ENCODE measurements at places on chromosomes 3 and 15.

GRCh38 chr3:126553284-126554084 lies 5.2 kb downstream of the C3orf22 start:
- DNase-seq: no peak

DNA sequence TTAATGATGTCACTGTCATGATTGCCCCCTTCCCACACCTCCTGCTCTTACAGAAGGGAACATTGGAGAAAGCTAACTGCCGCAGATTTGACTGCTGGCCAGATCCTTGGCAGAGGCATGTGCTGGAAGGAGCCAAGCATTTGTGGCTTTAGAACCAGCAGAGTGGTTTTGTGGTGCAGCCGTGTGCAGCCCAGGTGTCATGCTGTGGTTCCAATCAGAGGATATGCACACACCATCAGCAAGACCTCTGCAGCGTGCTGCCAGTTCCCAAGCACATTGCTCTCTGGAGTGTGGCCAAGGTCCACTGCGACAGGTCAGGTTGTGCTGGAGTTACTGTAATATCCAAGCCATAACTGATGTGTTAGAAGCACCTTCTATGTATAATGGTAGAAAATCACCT lies 61.6 kb downstream of the OTOL1 start:
- no peak for DNase-seq

GRCh38 chr15:100500226-100500990 lies 28.3 kb downstream of the CERS3 start:
- no peak for DNase-seq

GRCh38 chr3:87145553-87145952 lies 81.6 kb upstream of the CHMP2B start:
- no peak for DNase-seq

- DNase-seq: no peak
These were observed 215.8 kb upstream of the CNTN6 start for GRCh38 chr3:877001-877400.

DNA sequence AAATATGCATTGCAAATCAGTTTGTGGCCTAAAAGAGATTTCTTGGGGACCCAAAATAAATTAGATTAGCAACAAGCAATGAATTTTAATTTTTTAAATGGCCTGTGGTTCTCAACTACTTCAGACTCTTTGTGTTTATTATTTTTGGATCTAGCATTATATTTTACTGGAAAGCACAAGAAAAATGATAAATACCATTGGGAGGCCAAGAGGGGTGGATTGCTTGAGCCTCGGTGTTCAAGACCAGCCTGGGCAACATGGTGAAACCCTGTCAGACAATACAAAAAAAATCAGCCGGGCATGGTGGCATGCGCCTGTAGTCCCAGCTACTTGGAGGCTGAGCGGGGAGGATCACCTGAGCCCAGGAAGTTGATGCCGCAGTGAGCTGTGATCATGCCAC lies 13.6 kb downstream of the LACTB start:
- no peak for DNase-seq

- no peak for DNase-seq
These were observed 319.3 kb downstream of the CTNNB1 start for GRCh38 chr3:41518626-41519025.

DNA sequence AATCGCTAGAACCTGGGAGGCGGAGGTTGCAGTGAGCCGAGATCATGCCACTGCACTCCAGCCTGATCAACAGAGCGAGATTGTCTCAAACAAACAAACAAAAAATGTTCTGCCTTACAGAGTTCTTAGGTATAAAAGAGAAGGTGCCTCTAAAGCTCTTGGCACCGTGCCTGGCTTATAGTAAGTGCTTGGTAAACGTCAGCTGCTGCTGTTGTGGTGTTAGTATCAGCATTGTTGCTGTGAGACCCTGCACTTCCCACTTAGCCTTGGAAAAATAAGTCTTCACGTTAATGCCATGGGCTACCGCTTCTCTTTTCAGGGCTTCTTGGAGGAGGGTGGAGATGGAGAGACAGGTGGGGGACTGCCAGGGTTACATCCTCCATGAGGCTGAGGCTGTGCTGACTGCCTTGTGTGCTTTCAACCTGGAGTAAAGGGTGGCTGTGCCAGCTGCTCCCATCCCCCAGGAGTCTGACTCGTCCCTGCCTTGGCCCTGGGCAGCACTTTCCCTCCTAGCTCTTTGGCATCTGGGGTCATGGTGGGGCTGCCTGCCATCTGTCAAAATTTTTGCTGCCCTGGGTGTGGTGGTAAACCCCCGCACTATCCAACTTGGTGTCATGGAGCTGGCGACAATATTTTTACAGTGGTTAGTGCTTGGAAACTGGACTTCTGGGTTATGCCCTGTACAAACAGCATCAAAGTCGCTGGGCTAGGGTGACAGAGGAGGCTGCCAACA lies 17.8 kb downstream of the FLNB start:
- DNase-seq: no peak

DNA sequence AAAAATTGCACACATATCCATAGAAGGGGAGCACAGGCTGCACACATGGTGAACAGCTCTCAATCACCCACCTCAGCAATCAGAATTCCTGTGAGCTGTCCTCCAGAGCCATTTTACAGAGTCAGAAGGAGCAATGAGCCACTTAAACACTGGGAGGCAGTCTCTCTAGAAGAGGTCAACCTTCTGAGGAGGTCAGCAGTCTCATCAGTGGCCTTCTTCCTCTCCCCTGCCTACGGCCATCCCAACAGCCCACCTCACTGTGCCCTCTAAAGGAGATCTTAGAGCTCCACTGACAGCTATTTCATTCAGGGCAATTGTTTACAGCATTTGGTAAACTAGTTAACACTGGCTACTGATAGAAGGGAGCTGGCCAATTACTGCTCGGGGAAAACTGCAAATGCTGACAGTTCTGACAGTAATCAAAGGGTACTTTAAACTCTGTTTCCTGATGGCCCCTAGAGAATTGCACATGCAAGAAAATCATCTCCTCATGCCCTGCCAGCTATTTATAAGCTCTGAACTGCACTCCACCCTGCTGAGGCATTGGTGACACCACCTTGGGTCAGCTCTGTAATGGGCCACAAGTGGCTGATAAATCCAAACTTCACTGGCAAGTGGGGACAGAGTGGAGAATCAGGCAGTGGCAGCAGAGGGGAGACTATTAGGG lies 42.1 kb upstream of the TSPAN3 start:
- no peak for DNase-seq

DNA sequence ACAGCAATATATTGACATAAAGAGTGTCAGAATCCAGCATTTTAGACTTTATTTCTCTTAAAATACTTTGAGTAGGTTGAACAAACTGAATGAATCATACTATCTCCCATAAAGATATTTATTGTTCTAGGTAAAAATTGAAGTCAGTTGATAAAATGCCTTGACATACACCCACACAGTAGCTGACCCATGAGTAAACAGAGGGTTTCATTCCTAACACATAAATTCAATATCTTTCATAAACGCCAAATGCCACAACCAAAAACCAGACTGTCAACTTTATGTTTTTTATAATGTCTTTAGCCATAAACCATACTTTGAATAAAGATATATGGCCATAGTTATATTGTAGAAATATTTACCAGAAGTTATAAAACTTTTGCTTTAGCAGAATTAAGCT lies 742.4 kb downstream of the NAALADL2 start:
- no peak for DNase-seq

GRCh38 chr3:97662762-97663161 lies 101.8 kb upstream of the ARL6 start:
- DNase-seq: no peak

- no peak for DNase-seq
These were observed 35.9 kb downstream of the OXNAD1 start for GRCh38 chr3:16300881-16301359.

DNA sequence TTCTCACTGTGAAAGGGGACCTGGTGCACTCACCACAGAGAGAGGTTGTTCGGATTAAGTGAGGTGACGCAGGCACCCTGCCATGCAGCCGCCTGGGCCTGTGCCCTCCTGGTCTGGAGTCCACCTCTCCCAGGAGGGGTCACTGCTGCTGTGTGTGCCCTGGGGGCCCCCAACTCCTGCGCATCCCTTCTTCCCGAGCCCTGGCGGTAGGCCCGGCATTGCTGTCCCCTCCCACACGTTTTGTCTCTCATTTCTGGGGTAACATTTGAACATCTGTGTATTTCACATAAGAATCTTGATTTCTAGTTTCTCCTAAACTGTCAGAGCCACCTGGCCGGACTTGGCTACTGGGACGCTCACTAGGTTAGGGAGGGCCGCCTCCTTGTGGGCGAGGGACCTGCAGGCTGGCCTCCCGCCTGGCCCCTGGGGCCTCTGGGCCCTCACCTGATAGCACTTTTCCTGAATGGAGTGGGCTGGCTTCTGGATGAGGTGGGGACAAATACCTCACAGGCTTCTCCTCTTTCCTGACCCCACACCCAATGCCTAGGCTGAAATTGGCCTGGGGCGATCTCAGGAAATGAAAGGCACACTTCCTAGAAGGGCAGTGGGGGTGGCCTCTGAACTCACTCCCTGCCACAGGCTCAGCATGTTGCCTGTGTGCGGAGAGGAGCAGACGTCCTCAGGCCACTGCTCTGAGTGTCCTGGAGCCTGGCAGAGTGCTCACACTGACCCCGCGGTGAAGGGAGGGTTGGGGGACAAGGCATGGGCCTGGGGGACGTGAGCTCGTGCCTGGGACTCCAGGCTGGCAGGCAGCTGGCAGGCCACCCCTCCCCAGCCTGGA lies 104.2 kb upstream of the PRR23E start:
- DNase-seq: no peak

DNA sequence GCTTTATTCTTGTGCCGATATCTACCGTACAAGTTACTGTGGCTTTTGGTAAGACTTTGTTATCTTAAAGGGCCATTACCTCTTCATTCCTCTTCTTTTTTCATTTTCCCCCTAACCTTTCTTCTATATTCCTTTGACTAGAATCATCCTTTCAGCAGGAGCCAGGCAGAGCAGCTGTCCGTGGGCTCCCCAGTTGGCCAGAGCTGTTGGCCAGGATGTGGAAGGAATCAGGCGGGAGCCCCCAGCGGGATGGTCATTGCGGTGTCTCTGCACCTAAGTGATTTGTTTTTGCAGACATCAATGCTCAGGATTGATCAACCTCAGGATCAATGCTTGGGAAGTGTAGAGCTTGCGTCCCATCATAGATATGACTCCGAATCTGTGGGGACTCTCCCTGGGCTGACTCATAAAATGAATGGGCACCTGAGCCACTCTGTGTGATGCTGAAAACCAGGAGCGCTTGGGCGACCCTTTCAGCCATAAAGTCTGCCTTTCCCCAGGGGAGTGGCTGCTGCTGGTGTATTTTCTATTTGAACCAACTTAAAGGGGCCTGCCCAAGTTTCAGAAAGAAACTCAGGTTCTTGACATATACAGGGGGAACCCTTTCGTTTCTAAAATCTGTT lies 21.7 kb downstream of the APBA2 start:
- peak; percentile 3 for DNase-seq

- DNase-seq: no peak
These were observed 10.5 kb downstream of the SLC38A3 start for GRCh38 chr3:50215529-50215928.

GRCh38 chr3:101567528-101568317 lies 6.1 kb downstream of the TRMT10C start:
- DNase-seq: no peak

DNA sequence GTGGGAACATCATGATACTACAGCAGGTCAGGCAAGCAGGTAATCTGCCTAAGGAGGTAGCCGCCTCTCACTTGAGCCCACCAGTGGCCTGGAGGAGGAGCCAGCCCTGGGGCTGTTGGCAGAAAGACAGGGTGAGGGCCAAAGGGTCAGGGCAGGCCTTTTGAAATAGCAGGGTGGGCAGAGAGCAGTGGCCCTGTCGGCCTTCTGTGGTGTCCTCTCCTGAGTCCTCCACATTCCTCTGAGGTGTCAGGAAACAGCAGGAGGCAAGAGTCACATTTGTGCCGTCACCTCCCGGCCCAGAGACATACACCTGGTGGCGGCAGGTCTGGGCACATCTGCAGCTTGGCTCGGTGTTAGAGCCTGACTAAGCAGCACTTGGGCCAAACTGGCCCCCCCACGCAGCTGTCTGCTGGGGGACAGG lies 3.9 kb upstream of the BNC1 start:
- no peak for DNase-seq

DNA sequence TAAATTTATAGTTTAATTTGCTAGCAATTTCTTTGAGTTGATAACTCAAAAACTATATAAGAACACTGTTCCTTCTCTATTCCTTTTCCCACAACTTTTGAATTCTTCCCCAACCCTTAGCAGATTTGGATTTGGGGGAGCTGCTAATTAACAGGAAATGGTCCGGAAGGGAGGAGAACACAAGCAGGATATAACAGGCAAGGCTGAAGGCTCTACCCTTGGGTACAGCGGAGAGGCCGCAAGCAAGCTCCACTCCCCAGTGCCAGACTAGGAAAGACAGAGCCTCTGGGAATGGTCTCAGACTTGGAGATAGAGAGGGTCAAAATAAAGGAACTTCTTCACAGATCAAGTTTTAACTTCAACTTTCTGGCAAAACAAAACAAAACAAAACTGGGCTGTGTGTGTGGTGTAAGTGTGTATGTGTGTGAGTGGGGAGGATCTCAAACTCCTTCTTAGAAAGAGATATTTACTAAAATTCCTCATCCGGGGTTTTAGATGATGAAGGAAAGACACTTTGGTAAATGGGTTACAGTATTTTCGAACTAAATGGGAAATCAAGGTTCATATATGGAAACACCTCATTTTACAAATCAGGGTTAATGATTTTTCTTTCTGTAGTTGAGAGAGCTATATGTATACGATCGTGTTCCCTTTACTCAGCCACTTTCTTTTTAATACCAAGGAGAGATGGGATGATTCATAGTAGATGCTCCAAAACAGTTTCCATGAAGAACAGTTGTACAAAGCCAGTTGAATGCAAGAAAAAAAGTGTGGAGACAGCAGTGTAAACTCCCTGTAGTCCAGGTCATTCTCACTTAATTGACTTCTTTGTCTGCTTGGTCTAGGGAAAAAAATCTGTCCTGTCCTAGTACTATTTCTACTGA lies 161.1 kb downstream of the TP63 start:
- DNase-seq: no peak

DNA sequence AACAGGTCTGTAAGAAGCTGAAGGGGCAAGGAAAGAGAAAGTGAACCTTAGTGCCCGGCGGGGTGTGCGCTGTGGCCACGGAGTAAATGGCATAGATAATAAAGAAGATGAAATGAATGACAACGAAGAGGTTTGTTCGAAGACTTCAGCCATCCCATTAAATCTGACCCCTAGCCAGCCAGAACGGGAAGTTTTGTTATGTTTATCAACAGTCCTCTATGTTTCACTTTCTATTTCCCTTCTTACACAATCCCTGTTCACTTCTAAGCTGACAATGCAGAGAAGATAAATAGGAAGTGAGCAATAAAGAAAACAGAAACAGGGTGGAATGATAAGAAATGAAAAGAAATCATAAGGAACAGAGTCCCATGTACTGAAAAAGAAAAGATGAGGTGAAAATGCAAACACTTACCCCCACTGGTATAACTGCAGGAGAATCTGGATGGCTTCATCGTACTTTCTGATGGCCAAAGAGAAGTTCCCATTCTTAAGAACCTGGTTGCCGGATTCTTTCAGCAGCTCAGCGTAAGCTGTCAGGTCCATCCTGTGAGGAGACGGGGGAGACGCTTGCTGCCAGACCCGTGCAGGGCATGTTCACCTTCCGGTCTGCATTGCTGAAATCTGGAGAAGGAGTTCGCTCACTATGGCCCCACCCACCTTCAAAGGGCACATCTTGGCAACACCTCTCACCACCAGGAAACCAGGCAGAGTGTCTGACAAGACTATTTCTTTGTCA lies 36.8 kb downstream of the TRANK1 start:
- DNase-seq: peak; percentile 58

GRCh38 chr3:34920806-34921205 lies 718.5 kb upstream of the ARPP21 start:
- DNase-seq: no peak
